ENCODE measurements at places on chromosomes 1 and 21.
A peak's percentile ranks its signal among the peaks of the same experiment; 100 is the strongest.

DNA sequence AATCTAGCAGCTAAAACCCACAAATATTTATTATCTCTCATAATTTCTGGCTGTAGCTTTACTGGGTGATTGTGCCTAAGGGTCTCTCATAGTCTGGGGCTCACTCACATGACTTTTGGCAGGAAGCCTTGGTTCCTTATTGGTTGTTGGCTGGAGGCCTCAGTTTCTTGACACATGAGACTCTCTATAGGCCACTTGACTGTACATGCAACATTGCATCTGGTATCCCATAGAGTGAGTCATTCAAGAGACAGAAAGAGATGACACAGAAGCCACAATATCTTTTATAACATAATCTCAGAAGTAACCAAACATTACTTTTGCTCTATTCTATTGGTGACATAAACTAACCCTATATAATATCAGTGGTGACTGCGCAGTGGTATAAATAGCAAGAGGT, 128.5 kb upstream of the HNRNPU start:
- no peak for DNase-seq

DNA sequence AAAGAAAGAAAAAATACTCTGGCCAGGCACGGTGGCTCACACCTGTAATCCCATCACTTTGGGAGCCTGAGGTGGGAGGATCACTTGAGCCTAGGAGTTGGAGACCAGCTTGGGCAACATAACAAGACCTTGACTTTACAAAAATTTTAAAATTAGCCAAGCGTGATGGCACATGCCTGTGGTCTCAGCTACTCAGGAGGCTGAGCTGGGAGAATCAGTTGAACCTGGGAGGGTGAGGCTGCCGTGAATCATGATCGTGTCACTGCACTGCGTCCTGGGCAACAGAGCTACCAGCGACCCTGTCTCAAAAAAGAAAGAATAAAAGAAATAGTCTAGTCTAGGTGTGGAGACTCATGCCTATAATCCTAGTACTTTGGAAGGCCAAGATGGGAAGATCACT, 22.3 kb downstream of the RRP1B start:
- DNase-seq, result no peak

DNA sequence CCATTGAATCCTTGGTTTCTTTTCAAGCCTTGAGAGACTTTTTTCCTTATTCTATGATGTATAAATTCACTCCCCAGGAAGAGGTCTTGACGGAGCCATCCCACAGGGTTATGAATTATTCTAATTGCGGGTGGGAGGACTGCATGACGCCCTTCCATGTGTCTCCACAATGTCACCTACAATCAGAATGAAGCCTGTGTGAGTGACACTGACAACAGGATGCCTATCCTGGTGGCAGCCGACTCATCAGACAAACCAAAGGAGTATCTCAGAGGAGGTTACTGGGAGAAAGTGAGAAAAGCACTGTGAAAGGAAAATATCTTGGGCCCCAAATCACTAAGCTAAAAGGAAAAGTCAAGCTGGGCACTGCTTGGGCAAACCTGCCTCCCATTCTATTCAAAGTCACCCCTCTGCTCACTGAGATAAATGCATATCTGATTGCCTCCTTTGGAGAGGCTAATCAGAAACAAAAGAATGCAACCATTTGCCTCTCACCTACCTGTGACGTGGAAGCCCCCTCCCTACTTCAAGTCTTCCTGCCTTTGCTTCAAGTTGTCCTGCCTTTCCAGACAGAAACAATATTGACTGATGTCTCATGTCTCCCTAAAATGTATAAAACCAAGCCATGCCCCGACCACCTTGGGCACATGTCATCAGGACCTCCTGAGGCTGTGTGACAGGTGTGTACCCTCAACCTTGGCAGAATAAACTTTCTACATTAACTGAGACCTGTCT, 98.4 kb downstream of the SMYD2 start:
- no peak for DNase-seq

DNA sequence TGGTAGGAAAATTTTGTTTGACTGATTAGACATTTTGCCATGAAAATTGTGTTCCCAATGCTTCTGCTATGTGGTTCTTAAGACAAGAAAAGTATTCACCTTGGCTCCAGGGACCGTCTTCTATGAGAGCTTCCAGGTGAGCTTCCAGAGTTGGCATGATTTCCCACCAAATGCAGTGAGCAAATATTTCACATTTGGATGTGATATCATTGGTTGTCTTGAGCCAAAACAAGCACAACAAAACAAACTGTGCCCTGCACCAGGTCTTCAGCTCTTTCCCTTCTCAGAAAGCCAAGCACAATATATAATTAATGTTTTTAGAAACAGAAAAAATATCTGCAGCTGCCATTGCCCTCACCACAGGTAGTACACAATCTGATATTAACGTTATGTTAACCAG, 1009.0 kb downstream of the PLA2G4A start:
- no peak for DNase-seq

DNA sequence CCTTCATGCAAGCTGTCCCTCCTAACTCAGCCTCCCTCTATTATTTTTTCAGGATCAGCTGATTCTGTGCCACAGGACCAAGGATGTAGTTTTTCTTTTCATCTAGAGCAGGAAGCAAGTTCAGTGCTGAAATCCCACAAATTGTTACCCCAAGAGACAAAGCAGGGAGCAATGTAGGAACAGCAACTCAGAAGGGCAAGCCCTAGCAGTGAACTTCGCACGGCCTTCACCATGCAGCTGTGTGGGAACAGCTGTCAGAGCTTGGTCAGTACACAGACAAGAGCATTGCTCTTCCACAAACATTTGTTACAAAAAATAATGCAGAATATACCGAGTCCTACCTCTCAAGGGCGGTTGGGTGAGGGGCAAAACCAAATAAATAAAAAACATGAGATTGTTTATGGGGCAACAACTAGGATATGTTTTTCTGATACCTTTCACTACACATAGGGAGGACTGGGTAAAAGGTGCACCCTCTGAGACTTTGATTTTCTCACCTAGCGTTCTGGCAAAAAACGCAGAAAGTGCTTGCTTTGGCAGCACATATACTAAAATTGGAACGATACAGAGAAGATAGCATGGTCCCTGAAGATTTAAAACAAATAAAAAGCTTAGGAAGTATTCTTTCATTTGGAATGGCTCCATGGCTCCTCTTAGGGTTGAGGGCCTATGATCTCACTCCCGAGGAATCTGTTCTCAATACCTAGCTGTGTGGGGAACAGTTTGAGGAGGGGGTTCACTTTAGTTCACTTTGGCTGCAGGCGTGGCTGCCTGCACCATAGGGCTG, 37.1 kb upstream of the ANGPTL7 start:
- no peak for DNase-seq

- DNase-seq, result peak; percentile 14
Measured at GRCh38 chr1:52904927-52905698, 16.4 kb downstream of the ECHDC2 start.

GRCh38 chr1:32786856-32787255, 30.3 kb downstream of the YARS1 start:
- peak; percentile 89 for DNase-seq

DNA sequence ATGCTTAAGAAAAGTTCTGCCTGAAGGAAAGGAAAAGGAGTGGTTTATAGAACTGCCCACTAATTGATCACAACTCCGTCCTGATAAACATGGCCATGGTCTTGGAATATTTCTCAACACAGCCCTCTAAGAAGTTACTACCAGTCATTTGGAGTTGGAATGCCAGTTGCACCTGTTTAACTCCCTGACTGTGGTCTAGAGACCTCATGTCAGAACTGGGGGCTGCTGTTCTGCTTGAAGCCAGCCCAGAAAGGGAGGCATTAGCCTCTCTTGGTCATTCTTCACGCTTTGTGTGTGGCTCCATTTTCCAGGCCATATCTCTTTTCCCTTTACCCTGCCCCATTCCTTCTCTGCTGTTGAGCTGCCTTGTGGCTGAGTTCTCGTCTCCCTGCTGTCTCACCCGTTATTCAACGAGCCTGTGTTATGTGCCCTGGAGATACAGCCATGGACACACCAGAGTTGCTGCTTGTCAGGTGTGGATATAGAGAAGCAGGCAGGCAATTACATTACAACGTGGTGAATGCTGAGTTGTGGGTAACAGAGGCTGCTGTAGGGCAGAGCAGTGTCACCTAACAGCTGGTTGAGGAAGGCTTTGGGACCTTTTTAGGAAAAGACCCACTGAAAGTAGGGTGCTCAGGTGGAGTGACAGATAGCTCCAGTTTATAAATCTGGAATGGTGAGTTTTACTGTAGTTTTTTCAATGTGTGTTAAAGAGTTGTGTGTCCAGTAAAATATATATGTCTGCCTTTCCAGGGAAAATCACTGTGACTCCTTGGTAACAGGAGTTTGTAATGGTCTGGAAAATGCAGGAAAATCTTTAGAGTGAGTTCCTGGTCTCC, 137.0 kb upstream of the IPO9 start:
- no peak for DNase-seq

Data from SK-MEL-5 (cell line).